RWPE2 (cell line): ENCODE measurements at places on chromosomes 12 and 14.

DNA sequence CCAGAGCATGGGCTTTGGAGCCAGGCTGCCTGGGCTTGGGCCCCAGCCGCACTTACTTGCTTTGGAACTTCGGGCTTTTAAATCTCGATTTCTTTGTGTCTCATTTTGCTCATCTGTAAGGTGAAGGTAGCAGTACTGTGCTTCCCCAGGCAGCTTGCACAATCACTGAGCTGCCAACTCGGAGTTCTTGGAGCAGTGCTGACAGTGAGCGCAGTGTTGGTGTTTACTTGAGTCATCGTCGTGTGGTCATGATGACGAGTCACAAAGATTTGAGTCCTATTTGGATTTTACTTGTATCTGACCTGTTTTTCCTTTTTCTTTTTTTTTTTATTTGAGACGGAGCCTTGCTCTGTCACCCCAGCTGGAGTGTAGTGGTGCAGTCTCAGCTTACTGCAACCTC lies 31.3 kb upstream of the ATF1 start:
- DNase-seq = no peak

GRCh38 chr14:82060219-82060618 lies 526.6 kb upstream of the SEL1L start:
- DNase-seq = no peak

- DNase-seq = no peak
Observed at GRCh38 chr12:42446761-42447160, 120.8 kb downstream of the PPHLN1 start.

DNA sequence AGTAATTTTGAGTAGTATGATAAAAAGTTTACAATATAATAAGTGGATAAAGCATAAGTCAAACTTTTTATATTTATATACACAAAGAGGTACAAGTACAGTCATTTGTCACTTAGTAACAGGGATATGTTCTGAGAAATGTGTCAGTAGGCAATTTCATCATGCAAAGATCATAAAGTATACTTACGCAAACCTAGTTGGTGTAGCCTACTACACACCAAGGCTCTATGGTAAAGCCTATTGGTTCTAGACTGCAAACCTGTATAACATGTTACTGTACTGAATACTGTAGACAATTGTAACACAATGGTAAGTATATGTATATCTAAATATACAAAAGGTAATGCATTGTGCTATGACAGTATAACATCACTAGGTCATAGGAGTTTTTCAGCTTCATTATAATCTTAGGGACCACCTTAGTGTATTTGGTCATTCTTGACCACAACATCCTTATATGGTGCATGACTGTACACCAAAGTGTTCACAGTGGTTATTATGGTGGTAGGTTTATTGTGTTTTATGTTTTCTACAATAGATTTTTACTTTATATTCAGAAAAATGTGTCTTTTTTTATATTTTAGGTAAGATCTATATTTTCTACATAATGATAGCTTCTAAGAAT lies 14.9 kb upstream of the SCFD1 start:
- DNase-seq = no peak

- no peak for DNase-seq
Observed at GRCh38 chr14:53041067-53041466, 90.2 kb upstream of the FERMT2 start.

DNA sequence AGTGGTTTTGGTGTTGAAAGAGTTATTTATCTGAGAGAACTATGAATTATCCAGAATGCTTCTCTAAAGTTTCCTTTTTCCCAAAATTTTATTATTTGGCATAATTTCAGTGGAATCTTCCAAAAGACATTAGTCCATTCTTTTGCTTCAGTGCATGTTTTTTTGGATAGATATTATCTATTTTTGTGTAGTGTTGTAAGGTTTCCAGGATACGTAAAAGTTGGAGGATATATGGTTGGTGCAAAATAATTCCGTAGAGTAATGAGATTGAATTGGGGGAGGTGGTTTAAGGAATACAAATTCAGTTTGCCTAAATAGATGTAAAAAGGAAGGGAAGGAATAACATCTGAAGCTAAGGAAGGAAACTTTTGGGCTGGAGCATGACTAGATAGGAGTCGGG lies 186.6 kb downstream of the RGS6 start:
- DNase-seq = no peak

DNA sequence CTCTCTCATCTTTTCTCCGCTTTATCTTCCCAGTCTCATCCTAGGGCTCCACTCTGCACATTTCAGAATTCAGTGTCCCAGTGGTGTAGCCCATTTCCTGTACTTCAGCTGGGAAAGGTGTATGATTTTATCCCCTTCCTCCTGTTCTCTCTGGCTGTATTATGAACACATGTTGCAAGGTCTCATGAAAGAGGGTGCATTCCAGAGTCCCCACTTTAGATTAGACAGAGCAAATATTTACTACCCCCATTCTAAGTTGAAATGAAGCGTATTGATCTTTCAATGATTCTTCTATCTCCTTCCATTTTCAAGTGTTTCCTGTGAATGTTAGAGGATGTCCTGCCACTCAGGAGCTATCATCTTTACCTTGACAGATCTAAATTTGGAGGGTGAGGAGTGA lies 123.2 kb downstream of the WIF1 start:
- DNase-seq = no peak

- no peak for DNase-seq
Observed at GRCh38 chr12:89783359-89784060, 74.9 kb upstream of the ATP2B1 start.

GRCh38 chr12:65857840-65858239 lies 33.6 kb downstream of the HMGA2 start:
- DNase-seq = no peak

DNA sequence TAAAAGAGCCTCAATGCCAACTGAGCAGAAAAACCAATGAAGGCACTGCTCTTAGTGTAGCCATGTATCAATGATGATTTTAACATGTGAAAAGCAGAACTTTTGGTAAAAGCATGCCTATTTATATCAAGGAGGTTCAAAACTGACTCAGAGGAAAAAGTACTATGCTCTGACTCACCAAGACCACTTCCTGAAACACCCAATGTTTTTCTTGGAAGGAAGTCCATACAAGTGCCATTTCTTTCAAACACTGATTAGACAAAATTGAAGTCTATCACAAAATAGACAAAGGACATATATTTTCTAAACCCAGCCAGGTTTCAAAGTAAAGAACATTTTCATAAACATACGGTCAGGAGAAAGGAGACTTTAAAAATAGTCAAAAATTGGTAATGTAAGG lies 88.6 kb downstream of the EPS8 start:
- DNase-seq = no peak

- DNase-seq = no peak
Observed at GRCh38 chr12:77584860-77585259, 245.8 kb upstream of the NAV3 start.

DNA sequence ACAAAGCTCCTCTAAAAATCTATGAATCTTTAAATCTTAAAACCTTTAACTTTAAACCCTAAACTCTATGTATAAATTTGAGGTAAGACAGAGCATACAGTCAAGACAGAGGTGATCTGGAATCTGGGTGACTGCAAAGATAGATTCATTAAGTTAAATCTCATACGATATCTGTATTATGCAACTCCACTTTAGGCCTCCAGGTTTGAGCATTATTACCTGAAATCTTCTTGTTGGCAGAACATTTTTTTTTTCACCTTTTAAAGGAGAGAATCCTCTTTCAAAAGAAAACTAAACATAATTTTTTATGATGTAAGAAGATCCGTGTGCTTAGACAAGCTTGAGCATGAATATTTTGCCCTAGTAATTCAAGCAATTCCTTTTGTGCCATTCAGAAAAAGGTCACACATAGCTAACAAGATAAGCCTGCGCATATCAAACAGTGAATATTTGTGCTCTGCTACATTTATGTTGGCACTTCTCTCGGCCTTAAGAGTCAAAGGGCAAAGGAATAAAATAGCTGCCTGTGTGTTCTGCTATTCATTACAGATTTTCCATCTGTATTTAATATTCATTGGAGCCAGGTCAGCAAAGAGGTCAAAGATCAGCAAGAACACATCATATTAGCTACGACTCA lies 163.3 kb downstream of the TMTC3 start:
- DNase-seq = no peak

DNA sequence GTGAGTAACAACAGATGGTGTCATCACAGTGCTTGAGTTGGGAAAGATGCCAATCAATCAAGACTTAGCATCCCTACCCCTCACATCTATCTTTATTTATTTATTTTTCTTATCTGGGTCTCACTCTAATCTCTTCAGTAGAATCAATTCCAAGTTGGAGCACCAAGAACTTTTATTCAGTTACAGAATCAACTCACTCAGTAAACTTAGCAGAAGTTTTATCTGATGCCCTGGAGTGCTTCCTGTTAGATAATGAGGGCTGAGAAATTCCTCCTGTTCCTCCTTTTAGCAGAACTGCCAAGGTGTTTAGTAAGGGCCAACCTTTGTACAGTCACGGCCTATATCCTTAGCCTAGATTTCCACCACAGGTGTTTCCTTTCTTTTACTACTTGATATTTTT lies 11.3 kb upstream of the SLC5A8 start:
- DNase-seq = no peak

- DNase-seq = peak; percentile 79
Observed at GRCh38 chr12:106903241-106903945, 52.3 kb upstream of the TMEM263 start.

GRCh38 chr12:91052026-91052425 lies 5.8 kb downstream of the KERA start:
- no peak for DNase-seq

- DNase-seq = no peak
Observed at GRCh38 chr12:12327802-12328201, 22.2 kb downstream of the MANSC1 start.

DNA sequence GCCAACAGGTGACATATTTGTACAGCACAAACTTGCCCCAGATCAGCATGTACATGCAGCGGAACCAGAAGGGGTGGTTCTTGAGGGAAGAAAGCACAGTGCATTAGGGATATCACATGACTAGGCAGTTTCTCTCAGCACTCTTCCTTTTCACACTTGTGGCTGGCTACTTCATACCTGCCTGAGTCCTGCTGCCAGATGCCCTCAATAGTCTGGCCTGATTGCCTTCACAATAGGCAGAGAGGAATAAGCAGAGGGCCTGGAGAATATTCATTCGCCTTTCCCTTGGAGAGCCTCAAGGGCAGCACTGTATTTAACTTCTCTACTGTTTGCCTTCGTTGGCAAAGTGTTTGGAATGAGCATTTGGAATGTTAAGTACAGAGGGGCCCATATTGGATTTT lies 7.9 kb downstream of the EMG1 start:
- DNase-seq = no peak

DNA sequence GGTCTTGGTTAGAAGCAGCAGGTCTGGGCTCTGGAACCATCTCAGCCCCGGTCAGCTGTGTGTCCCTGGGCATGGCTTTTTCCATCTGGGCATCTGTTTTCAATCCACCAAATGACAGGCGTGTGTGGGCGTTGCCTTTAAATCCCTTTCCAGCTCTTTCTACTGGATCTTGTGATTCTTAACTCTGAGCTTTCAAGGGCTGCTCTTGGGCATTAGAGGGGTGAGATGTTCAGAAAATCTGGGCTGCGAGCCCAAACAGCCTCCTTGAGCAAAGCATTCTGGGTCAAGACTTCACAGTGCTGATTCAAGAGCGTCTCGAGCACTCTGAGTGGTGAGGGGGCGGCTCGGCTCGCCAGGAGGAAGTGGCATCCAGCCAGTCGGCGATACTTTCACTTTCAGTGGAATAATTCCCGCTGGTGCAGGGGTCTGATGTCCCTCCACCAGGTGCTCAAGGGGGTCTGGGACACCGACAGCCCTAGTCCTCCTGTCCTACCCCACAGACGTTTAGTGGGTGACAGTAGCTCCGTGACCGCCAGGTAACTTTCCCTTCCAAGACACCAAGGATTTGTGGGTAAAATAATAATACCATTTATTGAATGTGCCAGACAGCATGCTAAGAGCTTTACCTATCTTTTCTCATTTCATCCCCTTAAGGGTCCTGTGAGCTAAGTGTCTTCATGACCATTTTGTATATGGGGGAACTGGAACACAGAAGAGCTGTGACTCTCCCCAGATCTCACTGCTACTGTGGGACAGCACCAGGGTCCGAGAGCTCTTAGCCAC lies 114.0 kb downstream of the PLXNC1 start:
- DNase-seq = no peak

GRCh38 chr14:77148510-77149231 lies 7.1 kb upstream of the ZDHHC22 start:
- no peak for DNase-seq

DNA sequence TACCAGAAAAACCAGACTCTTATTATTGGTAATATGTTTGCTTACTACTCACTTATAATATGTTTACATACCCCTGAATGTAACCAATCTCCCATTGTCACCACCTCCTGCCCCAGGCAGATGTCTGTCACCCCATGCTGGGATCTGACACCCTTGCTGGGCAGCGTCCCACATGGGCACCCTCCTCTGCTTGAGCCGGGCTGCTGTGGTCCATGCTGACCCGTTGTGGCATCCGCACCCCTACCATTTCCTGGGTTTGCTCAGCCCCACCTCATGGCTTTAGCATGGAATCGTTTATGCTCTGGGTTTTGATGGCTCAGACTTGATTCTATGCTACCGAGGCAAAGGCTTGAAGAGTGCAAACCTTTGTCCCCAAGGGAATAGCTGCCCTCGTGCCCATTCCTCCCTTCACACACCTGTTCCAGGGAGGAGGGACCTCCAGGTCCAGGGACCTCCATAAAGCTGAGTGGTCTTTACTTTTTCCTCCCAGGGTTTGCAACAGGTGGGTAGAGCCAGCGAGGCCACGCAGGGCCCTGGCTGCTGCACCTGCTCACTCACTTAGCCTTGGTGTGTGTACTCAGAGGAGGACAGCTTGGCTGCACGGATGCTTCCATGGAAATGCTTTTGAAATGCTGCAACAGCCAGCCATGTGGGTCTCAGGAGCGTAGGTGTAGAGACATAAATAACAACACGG lies 68.7 kb downstream of the PRMT8 start:
- DNase-seq = peak; percentile 38

DNA sequence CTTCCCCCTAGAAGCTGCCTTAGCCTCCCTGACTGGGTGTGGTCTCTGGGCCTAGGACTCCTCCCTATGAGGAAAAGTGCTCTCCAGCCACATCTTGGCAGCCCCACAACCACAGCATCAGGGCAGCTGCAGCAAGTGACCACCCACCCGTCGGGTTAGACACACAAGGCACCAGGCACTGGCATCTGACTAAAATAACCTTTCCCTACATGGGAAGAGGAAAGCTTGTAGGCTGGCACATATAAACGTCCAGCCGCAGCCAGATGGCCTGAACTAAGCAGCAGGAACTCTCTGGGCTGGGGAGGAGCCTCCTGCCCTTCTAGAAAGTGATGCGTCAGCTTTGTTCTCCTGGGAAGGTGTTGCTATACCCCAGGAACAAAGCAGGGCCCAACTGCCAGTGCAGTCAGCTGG lies 328.7 kb downstream of the DPF3 start:
- DNase-seq = no peak

DNA sequence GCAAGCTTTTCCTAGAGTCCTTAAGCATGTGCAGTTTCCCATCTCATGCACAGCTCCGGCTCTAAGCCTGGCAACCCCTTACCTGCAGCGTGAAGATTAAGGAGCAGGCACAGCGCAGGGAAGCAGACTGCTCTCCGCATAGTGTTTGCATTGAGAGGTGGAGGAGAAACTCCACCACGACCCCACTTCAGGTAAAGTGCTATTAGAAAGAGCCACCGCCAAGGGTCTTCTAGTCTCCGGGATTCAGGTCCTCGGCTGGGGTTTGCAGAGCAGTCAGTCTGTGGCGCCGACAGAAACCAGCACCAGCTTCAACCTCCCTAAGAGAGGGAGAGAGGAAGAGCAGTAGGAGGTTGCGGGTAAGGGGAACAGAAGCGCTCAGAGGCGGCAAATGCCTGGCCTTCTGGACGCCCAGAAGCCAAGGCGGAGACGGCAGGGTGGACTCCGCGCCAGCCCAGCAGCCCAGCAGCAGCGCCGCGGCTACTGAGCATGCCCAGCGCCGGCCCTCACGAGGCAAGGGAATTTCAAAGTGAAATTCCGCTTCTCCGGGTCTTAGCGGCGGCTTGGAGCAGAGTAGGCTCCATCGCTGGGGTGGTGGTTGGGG lies at the start of gene PTPRR:
Gene PTPRR, minus strand, starts transcription at position 488 of the 601 bp plus-strand sequence. Its CDS starts 348 bp downstream, at position 140.
- DNase-seq = no peak
